ENCODE measurements at places on chromosomes 12 and 14. TPM values are rescaled to one million over a fixed set of nuclear protein-coding genes. Genes with fewer than 3 reads are reported as not detected.

DDHD1 gene
- total RNA-seq, result 16.5 TPM

SLC25A29 gene
- 23.5 TPM for total RNA-seq

HHIPL1 gene
- total RNA-seq, result 4.4 TPM

TMPRSS12 gene
- not detected for total RNA-seq

MYF6 gene
- not detected for total RNA-seq

ART4 gene
- total RNA-seq, result under 0.01 TPM

TC2N gene
- total RNA-seq, result 0.65 TPM

HCAR1 gene
- 0.09 TPM for total RNA-seq

CMA1 gene
- not detected for total RNA-seq

RPS26 gene
- 82.2 TPM for total RNA-seq

DBX2 gene
- total RNA-seq, result not detected

LRIG3 gene
- 67.7 TPM for total RNA-seq

KCNH3 gene
- total RNA-seq, result 0.09 TPM

RPL10L gene
- not detected for total RNA-seq

CD69 gene
- total RNA-seq, result not detected

GLIPR1L2 gene
- 0.71 TPM for total RNA-seq

CLEC1A gene
- not detected for total RNA-seq

ACADS gene
- 10.6 TPM for total RNA-seq

KRT78 gene
- total RNA-seq, result not detected

ATL1 gene
- 7.0 TPM for total RNA-seq

POTEM gene
- not detected for total RNA-seq

TTC6 gene
- under 0.01 TPM for total RNA-seq

SCNN1A gene
- 0.37 TPM for total RNA-seq
